ENCODE measurements at places on chromosomes 2 and 18. TPM values are rescaled to one million over a fixed set of nuclear protein-coding genes. Genes with fewer than 3 reads are reported as not detected.
A peak's percentile ranks its signal among the peaks of the same experiment; 100 is the strongest.

GRCh38 chr2:136052369-136053362 is 65.3 kb downstream of the CXCR4 start:
- DNase-seq: no peak

- DNase-seq: no peak
Measured at GRCh38 chr2:3100386-3100785, 277.2 kb downstream of the EIPR1 start.

- peak; percentile 10 for DNase-seq
Measured at GRCh38 chr18:49464718-49465598, 4.5 kb upstream of the DYM start.

GRCh38 chr2:176079831-176080539 is 3.8 kb downstream of the EVX2 start:
- peak; percentile 91 for DNase-seq

DNA sequence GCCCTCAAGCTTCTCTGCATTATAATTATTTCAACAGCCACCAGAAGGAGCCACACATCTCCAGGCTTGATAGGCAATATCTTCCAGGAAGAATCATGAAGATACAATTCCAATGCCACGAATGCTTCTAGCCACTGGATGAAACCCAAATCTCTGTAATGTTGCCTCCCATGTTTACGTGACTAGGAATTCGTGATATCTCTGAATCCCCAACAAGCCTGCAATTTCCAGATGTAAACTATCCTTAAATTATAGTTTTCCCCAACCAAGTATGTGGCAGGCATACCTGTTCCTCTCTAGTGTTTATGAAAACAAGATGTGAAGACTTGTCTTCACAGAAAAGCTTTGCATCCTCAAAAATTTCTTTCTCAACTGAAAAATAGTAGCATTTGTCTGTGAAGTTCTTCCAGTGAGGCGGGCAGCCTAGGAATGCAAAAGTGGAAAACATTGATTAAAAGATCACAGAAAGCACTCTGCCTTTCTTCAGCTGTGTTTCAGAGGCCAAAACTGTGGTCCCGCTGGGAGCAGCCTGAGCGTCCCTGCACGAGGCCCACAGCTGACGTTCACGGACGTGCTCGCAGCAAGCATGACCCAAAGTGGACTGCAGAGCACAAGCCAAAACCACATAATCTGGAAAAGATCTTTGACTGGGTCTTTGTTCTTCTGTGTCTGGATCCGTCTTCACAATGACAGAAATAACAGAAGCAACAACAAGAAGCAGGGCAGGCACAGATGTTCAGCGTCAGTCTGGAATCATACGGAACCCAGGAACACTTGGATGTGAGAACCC is 65.1 kb upstream of the THOC1 start:
- no peak for DNase-seq

DNA sequence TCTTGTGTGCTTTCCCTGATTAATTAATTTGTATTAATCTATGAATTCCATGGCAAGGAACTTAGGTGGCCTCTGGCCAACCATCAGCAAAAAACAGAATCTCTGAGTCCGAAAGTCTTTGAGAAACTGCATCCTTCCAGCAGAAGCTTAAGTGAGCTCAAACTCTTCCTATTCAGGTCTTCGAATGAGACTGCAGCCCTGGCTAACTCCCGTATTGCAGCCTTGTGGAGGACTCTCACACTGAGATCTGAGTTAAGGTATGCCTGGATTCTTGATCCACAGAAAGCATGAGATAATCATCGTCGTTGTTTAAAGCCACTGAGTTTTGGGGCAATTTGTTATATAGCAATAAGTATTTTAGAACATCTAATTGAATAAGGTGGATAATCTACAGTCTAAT is 1143.9 kb upstream of the NXPH2 start:
- DNase-seq: no peak

GRCh38 chr2:43306197-43306596 is 79.8 kb upstream of the ZFP36L2 start:
- DNase-seq: no peak

DNA sequence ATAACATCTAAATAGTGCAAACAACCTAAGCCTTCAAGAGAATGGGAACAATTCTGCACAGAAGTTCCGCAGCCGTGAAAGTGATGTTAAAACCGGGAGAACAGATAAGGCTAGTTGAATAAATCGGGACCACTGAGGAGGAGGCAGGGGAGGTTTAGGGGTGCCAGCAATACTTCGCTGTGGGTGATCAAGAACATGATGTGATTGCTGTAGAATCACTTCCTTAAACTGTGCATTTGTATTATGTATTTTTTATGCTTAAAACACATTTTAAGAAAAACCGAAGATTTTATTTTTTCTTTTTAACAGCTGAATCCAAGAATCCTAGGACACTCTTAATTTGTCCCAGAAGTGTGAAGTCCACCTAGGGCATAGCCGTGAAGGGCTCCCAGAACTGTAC is 33.6 kb downstream of the TTC32 start:
- no peak for DNase-seq

DNA sequence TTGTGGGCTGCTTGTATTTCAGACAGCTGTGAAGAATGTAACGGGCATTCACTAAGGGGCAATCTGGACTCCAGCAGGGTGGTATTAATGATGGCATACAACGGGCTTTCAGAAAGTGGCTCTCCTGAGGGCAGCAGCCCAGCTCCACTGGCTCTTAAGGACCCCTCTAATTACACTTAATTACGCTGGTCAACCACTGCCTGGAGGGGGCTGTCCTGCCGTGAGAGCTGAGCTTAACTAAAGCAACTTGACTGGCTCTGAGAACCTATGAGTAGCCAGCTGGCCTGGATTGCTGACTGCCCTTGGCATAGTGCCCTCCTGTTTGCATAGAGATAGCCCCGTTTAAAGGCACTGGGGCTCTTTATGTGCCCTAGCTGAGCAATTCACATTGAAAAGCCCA is 3.8 kb downstream of the LIPG start:
- peak; percentile 65 for DNase-seq

GRCh38 chr2:221606424-221606823 is 34.3 kb upstream of the EPHA4 start:
- no peak for DNase-seq

DNA sequence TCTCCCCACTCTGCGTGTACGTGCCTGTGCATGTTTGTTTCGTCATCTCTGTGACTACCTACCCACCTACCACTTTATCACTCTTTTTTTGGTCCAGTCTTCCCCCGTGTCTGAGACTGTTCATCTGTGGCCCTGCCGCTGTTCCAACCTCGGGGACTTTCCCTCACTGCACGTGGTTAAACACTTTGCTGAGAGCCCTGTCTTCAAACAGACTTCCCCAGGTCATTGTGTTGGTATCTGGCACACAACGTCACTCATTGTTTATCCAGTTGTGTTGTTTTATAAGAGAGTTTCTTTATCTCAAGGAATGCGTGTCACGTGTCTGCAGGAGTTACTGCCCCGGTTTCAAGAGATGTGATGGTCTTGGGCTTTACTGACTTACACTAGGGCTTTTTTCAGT is 262.0 kb upstream of the RASGRP3 start:
- DNase-seq: no peak

DNA sequence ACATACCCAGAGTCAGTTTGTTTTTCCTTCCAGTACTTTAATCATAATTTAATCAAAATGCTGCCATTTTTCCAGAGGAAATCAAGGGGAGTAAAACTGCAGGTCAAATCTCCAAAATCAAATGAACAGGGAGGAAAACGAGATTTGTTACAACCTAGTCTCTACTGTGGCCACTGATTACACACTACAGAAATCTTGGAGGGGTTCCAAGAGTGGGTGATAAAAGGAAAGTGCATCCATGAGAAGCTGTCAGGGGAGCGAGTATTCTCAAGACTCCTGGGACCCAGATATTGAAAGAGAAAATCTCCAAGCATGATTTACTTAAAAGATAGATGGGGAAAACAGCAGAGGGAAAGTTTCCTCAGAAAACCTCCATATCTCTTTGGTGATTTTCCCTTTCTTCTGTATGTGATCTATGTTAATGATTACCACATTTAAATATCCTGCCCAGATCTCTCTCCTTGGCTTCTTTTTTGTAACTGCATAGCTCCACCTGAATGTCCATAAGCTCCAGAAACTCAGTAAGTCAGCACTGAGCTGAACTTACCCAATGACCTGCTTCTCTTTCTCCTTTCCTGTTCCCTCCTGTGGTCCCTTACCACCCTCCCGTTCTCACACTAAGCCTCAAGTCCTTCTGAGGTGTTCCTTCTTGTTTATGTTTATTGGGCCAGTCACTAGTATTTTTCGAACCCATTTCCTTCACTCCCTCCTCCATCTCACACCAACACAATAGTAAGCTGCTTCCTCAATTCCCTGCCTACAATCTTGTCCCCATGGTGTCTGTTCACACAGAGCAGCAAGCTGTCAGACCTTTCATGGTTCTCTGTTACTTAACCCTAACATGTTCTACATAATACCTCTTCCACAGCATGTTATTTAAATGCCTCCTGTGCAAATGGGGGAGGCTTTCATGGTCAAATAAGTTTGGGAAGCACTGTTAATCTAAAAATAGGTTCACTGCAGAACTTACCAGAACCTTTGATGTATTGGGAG is 73.9 kb upstream of the TWSG1 start:
- peak; percentile 16 for DNase-seq

- no peak for DNase-seq
Measured at GRCh38 chr18:56563568-56563967, 74.8 kb downstream of the TXNL1 start.

GRCh38 chr18:77101410-77102258 is 30.9 kb downstream of the MBP start:
- DNase-seq: peak; percentile 95

DNA sequence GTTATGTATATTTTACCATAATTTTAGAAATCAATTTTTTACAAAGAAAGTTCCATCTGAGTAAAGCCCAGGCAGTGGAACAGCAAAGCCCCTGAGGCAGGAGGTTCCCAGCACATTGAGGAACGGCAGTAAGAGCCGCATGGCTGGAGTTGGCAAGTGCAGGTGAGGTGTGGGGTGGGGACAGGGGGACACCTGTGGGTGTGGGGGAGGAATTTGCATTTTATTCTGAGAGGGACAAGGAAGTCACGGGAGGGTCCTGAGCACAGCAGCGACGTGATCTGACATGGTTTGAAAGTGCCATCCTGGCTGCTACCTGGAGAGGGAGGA is 16.1 kb upstream of the ADI1 start:
- DNase-seq: no peak

DNA sequence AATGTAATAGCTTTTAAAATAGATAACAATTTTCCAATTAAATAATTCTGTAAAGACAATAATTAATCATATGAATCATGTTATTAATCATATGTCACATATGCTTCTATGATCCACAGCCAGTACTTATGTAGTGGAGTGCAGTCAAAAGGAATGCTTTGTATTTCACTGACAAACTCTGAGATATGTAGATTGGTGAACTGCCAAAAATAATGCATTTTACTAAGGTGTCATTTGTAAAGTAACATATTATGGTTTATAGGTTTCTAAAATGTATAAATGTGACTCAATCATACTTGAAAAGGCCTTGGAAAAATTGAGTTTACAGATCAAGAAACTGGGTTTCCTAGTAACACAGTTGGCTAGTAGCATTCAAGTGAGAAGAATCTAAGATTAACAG is 93.8 kb upstream of the KCNH7 start:
- no peak for DNase-seq

- no peak for DNase-seq
Measured at GRCh38 chr18:13583576-13584550, 142.5 kb downstream of the FAM210A start.

- DNase-seq: no peak
Measured at GRCh38 chr2:83386549-83386948, 1072.5 kb downstream of the SUCLG1 start.

GRCh38 chr2:201639205-201639604 is 4.1 kb downstream of the TMEM237 start:
- peak; percentile 22 for DNase-seq

- peak; percentile 53 for DNase-seq
Measured at GRCh38 chr2:150135223-150135883, 352.1 kb downstream of the RND3 start.

DNA sequence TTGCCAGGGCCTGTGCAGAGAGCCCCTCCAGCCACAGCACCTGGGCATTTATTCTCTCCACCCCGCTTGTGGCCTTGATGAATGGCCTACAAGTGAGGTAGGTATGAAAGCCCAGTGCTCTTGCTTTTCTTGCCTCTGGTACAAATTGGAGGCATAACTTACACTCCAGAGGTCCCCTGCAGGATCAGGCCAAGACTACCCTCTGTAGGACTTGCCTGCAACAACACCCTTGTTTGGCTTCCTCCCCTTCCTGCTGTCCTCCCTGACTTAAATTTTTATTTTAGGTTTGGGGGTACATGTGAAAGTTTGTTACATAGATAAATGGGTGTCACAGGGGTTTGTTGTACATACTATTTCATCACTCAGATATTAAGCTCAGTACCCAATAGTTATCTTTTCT is 95.7 kb downstream of the CDC42EP3 start:
- DNase-seq: no peak

GRCh38 chr18:70068981-70069380 is 121.3 kb upstream of the CD226 start:
- DNase-seq: no peak

DNA sequence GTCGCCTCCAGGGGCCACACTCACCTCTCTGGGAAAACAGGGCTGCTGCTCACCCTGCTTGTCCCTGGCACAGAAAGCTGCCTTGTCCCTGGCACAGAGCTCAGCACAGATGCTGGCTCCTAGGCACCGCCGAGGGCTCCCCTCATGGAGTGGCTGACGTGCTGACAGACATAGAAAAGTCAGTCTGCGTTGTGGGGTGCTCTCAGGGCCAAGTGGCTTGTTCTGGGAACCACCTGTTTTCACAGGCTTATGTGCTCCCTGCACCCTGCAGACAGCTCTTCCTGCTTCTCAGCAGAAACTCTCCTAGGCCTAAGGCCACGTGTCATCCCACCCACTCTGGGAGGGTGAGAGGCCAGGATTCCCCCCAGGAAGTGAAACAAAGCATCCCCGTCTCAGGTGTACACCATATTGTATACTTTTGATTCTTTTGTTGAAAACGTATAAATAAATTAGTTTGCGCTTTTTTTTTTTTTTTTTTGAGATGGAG is 84.7 kb upstream of the TMEM200C start:
- DNase-seq: no peak

GRCh38 chr2:64220265-64220664 is 76.0 kb upstream of the PELI1 start:
- DNase-seq: no peak

DNA sequence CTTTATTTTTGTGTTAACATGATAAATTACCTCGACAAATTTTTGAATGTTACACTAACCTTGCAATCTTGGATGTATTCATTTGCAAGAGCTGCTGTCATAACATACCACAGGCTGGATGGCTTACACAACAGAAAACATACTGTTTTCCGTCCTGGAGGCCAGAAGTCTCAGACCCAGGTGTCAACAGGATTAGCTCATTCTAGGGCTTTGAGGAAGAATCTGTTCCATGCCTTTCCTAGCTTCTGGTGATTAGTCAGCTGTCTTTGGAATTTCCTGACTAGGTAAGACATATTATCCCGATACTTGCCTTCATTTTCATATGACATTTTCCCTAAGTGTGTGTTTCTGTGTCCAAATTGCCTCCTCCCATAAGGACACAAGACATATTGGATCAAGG is 188.6 kb upstream of the CDH19 start:
- no peak for DNase-seq

The DSEL gene
- total RNA-seq: 132 TPM

The SERPINB13 gene
- total RNA-seq: not detected

The CAD gene
- total RNA-seq: 23.9 TPM

The UGT1A3 gene
- total RNA-seq: not detected

The KLHL30 gene
- total RNA-seq: not detected

The POTEI gene
- not detected for total RNA-seq

The TTC21B gene
- 14.9 TPM for total RNA-seq

The TTC32 gene
- not detected for total RNA-seq

The SERPINB3 gene
- total RNA-seq: not detected

The GPR45 gene
- total RNA-seq: not detected

The COL6A3 gene
- total RNA-seq: 1,362 TPM

The BMP10 gene
- total RNA-seq: not detected

The NAT8 gene
- total RNA-seq: not detected

The CGREF1 gene
- 19.2 TPM for total RNA-seq

Measured in GM23248 (cell line).